ENCODE measurements at places on chromosomes 3 and 15.

GRCh38 chr3:179970746-179971145 lies 66.0 kb downstream of the PEX5L start:
- DNase-seq: no peak

- no peak for DNase-seq
Measured at GRCh38 chr15:98611808-98612207, 36.5 kb upstream of the IGF1R start.

DNA sequence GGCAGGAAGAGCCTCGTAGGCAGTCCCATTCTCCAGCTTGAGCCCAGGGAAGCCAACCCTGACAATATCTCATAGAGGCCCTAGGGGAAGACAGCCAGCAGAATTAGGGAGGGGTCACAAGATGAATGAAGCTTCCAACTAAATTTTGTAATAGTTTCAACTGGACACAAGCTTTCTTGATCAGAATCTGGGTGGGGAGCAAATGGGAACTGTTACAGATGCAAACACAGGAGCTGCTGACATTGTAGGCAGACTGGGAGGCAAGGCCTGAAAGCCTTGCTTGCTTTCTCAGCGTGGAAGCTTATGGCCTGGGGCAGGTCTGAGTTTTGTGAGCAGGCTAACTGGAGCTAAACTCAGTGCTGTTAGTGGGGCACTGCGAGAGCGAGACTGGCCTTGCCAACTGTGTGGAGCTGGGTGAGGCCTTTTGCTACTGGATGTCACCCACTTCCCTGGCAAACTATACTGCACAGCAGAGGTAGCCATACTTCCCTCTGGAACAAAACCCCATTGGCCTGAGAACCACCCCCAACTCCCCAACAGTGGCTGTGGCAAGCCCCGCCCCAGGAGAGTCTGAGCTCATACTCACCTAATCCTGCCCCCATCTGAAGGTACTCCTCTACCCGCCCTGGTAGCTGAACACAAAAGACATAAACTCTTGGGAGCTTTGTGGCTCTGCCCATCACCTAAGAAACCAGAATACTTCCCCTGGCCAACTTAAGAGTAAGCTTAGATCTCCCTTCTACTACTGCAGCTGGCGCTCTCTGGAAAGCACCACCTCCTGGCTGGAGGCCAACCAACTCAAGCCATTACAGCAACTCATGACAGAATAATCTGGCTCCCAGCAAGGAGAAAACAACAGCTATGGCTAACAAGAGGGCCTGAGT lies 42.9 kb downstream of the CFAP20DC start:
- DNase-seq: no peak

DNA sequence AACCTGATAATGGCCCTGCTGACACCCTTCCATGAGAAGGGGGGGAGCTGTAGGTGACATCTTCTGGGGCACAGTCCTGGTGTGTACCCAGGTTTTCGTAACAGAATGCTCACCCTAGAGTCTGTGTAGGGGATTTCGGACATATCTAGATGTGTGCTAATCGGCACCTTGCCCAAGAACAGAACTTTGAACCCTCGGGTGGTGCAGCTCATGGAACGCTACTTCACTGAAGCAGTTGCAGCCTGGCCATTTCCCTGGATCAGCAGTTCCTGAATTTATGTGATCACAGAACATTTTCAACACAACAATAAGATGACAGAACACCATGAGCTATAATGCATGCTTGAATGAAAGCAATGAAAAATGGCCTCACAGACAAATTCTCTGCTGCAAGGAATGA lies 57.5 kb upstream of the MUC13 start:
- no peak for DNase-seq

DNA sequence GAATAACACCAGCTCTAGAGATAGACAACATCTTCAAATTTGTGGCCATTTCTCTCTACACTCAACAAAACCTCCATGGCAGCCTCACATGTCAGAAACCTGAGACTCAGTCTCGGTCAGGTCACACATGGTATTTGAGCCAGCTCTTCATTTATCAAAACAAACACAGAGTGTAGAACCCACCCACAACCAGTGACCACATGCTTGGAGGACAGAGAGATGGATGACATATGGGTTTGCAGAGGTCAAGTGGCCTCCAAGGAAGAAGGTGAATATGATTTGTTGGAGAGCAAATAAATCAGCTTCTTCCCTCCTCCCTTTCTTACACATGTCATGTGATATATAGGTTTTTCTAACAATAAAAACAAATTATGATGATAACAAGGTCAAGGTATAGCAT lies 278.1 kb upstream of the LRTM1 start:
- no peak for DNase-seq

GRCh38 chr3:63878394-63879060 lies 14.9 kb downstream of the ATXN7 start:
- DNase-seq: no peak

DNA sequence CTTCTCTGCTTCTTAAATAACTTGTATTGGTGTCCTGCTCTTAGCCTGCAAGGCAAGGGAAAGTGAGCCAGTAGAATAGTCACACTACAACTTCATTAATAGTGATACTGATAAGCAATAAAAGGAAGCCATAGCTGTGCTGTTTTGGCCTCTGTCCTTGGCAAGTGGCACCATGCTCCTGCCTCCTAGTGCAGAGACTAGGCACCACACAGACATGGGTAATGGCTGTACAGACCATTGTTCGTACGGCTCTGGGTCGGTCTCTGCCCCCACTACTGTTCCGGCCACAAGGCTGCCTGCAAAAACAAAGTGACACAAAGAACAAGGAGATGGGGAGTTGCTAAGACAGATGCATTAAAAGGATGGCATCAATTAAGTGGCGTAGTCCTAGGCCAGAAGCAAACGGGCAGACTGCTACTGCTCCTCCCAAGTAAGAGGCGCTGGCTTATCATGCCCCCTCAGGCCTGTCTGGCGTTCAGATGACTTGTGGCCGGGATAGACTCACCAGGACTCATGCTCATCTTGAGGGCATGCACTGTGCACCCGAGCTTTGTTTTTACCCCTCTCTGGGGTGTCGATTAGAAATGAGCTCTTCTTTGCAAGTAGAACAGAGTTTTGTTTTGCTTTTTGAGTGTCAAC lies 75.6 kb downstream of the TRAK1 start:
- DNase-seq: no peak
